Peyer's patch (tissue), 4 donors: ENCODE measurements at places on chromosomes 12 and 14.

GRCh38 chr12:54526812-54527630 is 22.4 kb upstream of the PDE1B start:
- no peaks in the 10 kb centered on the region for H3K4me1 ChIP-seq
- H3K4me3 ChIP-seq, result no peak overlapping the region
- DNase-seq, result no peak
- H3K27ac ChIP-seq, result no peak overlapping the region
- no peaks in the 10 kb centered on the region for H3K36me3 ChIP-seq

DNA sequence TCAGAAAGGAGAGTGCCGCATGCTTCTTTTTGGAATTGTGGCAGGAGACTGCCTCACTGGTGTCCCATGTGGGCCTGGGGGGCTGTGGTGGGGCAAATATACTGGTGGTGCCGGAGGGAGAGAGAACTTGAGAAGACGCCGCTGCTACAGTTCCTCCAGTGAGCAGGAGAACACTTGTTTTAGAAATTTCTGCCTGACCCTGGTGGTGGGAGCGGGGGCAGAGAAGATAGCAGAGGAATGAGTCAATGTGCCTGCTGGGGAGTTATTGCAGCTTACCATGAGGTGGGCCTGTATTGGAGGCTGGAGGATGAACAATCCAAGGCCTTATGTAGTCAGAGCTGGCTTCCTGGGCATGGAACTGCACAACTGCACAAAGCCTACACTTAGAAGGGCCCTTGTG is 211.8 kb downstream of the SNAPC1 start:
- no peak overlapping the region for H3K27ac ChIP-seq
- H3K4me1 ChIP-seq, result no peaks in the 10 kb centered on the region
- H3K4me3 ChIP-seq, result no peak overlapping the region
- no peaks in the 10 kb centered on the region for H3K36me3 ChIP-seq
- DNase-seq, result no peak

DNA sequence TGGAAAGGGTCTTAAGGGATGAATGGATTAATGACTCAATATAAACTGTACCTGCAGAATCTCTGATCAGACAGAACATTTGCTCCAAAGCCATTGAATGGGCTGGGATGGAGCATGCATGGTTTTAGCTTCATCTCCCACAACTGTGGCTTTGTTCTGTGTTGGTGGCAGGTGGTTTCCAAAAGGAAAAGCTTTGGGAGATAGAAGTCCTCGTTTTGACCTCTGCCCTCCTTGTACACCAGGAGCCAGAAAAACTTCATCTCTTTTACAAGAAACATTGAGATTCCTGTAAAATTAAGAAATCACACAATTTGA is 39.5 kb downstream of the GPR65 start:
- no peak for DNase-seq
- H3K36me3 ChIP-seq, result no peaks in the 10 kb centered on the region
- no peaks in the 10 kb centered on the region for H3K27me3 ChIP-seq
- H3K27ac ChIP-seq, result no peak overlapping the region

- no peak overlapping the region for H3K27ac ChIP-seq
- H3K4me3 ChIP-seq, result no peak overlapping the region
Observed at GRCh38 chr14:34682787-34683321, 31.5 kb downstream of the CFL2 start.

DNA sequence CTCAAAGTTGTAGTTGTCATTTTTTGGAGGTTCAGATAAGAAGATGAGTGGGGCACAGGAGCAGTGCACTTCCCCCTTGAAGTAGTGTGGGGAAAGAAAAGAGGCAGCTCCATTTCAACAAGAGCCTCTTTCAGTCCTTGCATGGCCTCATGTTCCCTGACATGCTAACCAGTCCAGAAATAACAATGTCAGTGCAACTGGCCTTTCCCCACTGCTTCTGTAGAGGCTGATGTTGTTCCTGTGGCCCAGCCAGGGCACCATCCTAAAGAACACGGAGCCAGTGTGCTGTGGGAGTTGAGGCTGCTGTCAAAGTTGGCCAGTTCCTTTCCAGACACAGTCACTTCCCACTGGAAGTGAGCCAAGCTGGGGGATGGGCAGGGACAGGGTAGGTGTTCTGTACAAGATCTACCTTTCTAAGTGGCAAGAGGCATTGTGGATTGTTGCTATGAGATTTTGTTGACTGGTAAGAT is 77.7 kb upstream of the SLC38A2 start:
- no peak overlapping the region for H3K27ac ChIP-seq
- H3K4me3 ChIP-seq, result no peak overlapping the region
- no peaks in the 10 kb centered on the region for H3K27me3 ChIP-seq
- DNase-seq, result no peak
- H3K36me3 ChIP-seq, result no peaks in the 10 kb centered on the region

DNA sequence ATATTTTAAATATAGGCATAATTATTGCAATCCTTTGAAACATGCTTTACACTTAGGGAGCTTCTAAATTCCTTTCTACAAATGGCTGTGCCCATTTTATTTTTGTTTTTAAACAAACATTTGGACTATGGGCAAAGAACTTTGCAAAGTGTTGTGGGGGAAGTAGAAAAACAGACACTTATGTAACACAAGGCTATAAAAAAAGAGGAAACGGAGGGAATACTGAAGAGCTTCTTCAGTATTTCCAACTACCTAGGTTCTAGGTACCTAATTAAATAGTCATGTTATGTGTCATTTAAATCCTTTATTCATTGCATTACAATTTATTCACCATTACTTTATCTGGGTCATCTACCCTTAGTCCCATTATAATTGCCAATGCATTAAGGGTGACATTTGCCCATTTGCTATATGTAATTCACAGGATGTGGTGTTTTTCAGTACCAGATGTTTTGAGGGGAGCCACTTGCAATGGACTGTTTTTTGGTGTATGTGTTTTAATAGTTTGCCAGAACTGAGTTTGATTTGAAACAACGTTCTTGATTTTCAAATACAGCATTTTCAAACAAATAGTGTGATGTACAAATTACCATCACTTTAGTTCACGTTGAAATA is 1.5 kb upstream of the MSRB3 start:
- H3K36me3 ChIP-seq, result no peaks in the 10 kb centered on the region
- H3K27ac ChIP-seq, result no peak overlapping the region
- peaks cover 6% of the 10 kb centered on the region for H3K27me3 ChIP-seq
- peaks cover 6% of the 10 kb centered on the region for H3K4me1 ChIP-seq
- no peak for DNase-seq
- no peak overlapping the region for H3K4me3 ChIP-seq

GRCh38 chr12:97177481-97177880 is 270.4 kb downstream of the NEDD1 start:
- H3K27me3 ChIP-seq, result no peaks in the 10 kb centered on the region
- H3K27ac ChIP-seq, result no peak overlapping the region
- no peak for DNase-seq
- no peaks in the 10 kb centered on the region for H3K36me3 ChIP-seq

- no peak overlapping the region for H3K4me3 ChIP-seq
- H3K36me3 ChIP-seq, result no peaks in the 10 kb centered on the region
- H3K4me1 ChIP-seq, result peaks cover 5% of the 10 kb centered on the region
- no peak for DNase-seq
- no peaks in the 10 kb centered on the region for H3K27me3 ChIP-seq
Observed at GRCh38 chr14:68800390-68800789, 7.5 kb upstream of the ZFP36L1 start.

GRCh38 chr12:112988224-112988623 is 9.9 kb downstream of the OAS2 start:
- no peak overlapping the region for H3K27ac ChIP-seq
- H3K4me3 ChIP-seq, result no peak overlapping the region
- H3K27me3 ChIP-seq, result no peaks in the 10 kb centered on the region

DNA sequence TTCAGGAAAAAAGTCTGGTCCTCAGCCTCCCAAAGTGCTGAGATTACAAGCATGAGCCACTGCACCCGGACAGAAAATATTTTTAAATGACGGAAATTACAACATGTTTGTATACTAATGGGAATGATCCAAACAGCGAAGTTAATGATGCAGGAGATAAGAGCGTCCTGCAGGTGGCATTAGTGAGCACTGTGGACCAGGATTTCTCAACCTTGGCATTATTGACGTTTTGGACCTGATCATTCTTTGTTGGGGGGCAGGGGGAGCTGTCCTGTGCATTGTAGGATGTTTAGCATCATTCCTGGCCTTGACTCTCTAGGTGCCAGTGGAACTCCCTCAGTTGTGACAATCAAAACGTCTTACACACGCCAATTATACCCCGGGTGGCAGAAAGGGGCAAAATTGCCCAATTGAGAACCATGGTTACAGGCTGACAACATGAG is 34.1 kb downstream of the SCFD1 start:
- no peak overlapping the region for H3K4me3 ChIP-seq
- H3K4me1 ChIP-seq, result no peaks in the 10 kb centered on the region
- H3K27me3 ChIP-seq, result no peaks in the 10 kb centered on the region
- H3K27ac ChIP-seq, result no peak overlapping the region

DNA sequence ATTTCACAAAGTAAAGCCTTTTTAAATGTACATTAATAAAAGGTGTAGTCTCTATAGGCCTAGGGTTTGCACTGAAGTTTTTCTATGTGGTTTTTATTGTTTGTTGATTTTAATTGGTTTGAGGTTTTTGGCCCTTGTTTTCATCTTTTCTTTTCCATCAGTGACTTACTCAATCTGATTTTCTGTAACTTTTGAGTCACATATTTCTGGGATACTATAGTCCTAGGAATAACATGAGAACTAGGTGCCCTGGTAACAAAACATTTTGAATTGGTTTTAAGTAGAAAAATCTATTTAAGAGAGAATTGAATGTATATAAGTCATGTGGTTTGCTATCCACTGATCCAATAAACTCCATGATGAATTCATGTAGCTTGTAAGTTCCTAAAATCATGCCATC is 311.9 kb downstream of the CEP128 start:
- DNase-seq, result no peak
- H3K27ac ChIP-seq, result no peak overlapping the region
- no peaks in the 10 kb centered on the region for H3K36me3 ChIP-seq
- H3K4me3 ChIP-seq, result no peak overlapping the region

DNA sequence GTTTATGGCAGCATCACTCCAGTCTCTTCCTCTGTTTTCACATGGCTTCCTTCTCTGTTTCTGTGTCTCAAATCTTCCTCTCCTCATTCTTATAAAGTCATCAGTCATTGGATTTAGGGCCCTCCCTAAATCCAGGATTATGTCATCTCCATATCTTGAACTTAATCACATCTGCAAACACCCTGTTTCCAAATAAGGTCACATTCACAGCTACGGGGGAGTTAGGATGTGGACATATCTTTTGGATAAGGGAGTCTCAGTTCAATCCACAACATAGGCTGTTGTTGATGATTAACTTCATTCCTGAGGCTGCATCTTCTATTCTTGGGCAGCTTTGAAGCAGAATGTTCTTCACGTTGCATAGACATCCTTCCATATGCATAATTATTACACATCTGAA is 40.3 kb upstream of the NTF3 start:
- H3K27me3 ChIP-seq, result no peaks in the 10 kb centered on the region
- DNase-seq, result no peak
- no peak overlapping the region for H3K27ac ChIP-seq
- H3K36me3 ChIP-seq, result no peaks in the 10 kb centered on the region
- no peak overlapping the region for H3K4me3 ChIP-seq

DNA sequence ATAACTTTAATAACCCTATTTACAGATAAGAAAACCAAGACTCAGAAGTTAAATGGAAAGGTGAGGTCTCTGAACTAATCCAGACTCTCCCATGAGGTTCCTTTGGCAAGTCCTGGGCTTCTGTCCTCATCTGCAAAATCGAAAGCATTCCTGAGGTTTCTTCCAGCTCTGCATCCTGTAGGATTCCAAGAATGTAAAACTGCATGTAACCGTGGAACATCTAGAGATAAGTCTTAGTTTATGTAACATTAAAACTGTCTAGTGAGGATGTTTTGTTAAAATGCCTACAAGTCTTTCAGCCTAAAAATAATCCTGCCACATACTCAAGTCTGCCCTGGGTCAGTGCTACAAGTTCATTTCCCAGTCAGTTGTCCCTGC is 7.3 kb upstream of the ITFG2 start:
- no peak overlapping the region for H3K4me3 ChIP-seq
- no peaks in the 10 kb centered on the region for H3K27me3 ChIP-seq
- H3K27ac ChIP-seq, result no peak overlapping the region

DNA sequence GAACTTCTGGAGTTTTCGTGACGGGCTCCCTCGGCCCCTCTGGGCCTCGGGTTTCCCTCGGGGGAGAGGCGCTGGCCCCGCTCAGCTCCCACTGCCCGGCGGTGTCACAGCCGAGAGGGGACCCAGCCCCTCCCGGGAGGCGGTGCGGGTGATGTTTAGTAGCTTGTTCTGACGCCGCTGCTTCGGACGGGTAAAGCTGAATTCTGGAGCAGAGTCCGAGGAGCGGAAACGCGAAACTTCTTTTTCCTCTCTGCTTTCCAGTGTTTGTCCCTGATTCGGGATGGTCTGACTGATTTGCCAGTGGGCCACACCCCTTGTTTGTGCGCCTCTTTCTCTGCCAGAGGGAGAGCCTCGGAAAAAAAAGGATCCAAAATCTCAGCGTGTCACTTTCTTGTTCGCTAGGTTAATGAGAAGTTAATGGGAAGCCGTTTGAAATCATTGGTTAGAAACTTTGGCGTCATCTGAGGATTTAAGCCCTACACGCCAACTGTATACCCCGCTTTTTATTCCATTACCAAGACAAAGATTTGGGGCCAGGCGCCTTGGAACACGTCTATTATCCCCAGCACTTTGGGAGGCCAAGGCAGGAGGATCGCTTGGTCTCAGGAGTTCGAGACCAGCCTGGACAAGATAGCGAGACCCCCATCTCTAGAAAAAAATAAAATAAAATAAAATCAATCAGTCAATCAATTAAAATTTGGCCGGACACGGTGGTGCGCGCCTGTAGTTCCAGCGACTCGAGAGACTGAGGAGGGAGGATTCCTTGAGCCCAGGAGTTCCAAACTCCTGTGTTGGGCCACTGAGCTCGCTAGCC is 756 bp downstream of the TULP3 start:
- H3K36me3 ChIP-seq, result no peaks in the 10 kb centered on the region
- no peaks in the 10 kb centered on the region for H3K27me3 ChIP-seq
- DNase-seq, result no peak
- no peaks in the 10 kb centered on the region for H3K4me1 ChIP-seq
- H3K27ac ChIP-seq, result peak overlapping the region; percentile 77

GRCh38 chr12:19647806-19648556 is 208.7 kb downstream of the AEBP2 start:
- H3K4me3 ChIP-seq, result no peak overlapping the region
- H3K4me1 ChIP-seq, result no peaks in the 10 kb centered on the region
- DNase-seq, result no peak

GRCh38 chr14:24071144-24071697 is at the start of gene CPNE6:
Gene CPNE6 (plus strand): TSS chr14:24071562. CDS start chr14:24072937, 1,375 bp downstream.
- no peak within 1 kb of the TSS for H3K4me3 ChIP-seq
- no peaks in the 10 kb centered on the region for H3K27me3 ChIP-seq
- no peaks in the 10 kb centered on the region for H3K4me1 ChIP-seq
- no peak for DNase-seq
- no peak within 1 kb of the TSS for H3K27ac ChIP-seq
- no peaks in the 10 kb centered on the region for H3K36me3 ChIP-seq

DNA sequence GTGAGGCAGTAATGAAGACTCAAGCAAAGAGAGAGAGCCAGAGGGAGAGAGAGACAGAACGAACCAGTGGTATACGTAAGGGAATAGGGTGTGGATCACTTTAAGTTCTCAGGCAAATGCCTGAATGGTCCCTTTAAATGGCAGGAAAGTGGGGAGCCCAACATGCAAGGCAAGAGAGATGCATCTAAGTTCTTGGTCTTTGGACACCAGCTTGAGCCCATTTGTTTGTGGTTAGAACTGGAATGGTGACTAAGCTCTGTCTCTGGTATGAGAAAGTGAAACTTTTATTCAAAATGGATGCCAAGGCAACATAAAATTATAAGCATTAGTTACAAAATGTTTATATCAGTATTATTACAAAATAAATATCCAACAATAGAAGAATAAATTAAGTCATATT is 192.2 kb upstream of the ALG10 start:
- no peak for DNase-seq
- no peak overlapping the region for H3K4me3 ChIP-seq
- no peaks in the 10 kb centered on the region for H3K27me3 ChIP-seq
- no peaks in the 10 kb centered on the region for H3K36me3 ChIP-seq
